H1 (cell line): ENCODE measurements at places on chromosomes 7 and 10. TPM values are rescaled to one million over a fixed set of nuclear protein-coding genes. Genes with fewer than 3 reads are reported as not detected.

DNA sequence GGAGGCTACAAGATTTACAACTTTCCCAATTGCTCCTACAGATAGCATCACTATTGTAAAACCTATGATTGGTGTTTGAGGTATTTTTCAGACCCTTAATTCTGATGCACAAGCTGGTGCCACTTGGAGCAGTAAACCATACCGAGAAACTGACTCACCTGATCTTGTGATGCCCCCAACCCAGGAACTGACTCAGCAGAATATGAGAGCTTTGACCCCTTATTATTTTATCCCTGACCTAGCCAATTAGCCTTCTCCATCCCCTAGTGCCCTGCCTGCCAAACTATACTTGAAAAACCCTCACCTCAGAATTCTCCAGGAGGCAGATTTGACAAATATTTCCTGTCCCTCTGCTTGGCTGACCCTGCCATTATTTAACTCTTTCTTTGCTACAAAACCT is 585.9 kb upstream of the GHITM start:
- no peak overlapping the region for H3K27ac ChIP-seq
- no peaks in the 10 kb centered on the region for H3K36me3 ChIP-seq
- H3K27me3 ChIP-seq = no peaks in the 10 kb centered on the region
- no peak for DNase-seq
- no peak overlapping the region for H3K4me3 ChIP-seq

DNA sequence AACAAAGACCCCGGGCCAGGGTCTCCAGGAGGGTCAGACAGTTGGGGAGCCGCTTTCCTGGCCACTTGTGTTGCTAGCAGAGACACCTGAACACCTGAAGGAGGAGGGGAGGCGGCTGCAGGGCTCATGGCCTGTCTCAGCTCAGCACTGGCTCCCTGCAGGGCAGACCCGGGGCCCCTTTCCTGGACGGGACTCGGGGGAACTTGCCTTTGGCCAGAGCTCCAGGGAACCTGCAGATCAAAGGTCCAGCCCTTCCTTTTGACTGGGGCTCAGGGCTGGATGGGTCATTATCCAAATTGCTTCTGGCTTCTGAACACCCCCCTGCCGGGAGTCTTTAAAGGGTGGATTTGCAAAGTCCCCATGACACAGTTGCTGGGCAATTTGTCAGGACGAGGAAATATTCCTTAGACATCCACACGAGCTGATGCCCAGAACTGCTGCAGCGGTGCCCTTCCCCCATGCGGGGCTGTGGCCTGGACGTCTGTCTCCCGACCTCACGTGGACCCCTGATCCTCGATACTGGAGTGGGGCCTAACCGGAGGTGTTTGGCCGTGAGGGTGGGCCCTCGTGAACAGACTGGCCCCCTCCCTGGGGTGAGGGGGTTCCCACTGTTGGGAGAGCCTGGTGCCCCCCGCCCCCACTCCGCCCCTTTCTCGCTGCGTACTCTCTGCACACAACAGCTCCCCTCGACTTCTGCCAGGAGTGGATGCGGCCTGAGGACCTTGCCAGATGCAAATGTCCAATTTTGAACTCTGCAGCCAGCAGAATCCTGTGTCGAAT is 194.3 kb downstream of the ELFN1 start:
- no peaks in the 10 kb centered on the region for H3K27me3 ChIP-seq
- H3K27ac ChIP-seq = no peak overlapping the region
- DNase-seq = no peak
- H3K36me3 ChIP-seq = no peaks in the 10 kb centered on the region
- peaks cover 7% of the 10 kb centered on the region; the same call in 1 of the 2 replicates for H3K4me1 ChIP-seq

DNA sequence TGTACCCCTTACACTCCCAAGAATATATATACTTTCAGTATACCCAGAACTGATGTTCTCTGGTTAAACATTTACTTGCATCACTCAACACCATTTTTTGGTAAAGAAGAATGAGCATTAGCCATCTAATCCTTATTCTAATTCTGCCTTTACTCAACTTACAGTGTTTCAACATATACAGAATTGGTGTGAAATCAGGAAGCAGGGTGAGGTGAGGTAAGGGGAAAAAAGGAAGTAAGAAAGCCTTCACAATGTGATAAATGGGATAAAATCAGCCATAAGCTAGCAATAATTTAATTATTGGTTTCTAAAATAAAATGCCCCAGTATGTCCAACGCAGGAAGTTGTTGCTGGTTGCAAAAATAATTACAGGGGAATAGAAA is 605.4 kb downstream of the KCNMA1 start:
- no peaks in the 10 kb centered on the region for H3K36me3 ChIP-seq
- no peak overlapping the region for H3K27ac ChIP-seq
- no peaks in the 10 kb centered on the region for H3K27me3 ChIP-seq
- DNase-seq = no peak
- H3K4me1 ChIP-seq = no peaks in the 10 kb centered on the region

Gene NACAD
- 6.0 and 6.4 TPM in 2 replicates for total RNA-seq

Gene NEBL
- total RNA-seq = 10.5 TPM in 2 replicates
